Neuronal stem cell (in vitro differentiated cells): ENCODE measurements at places on chromosomes 16 and 17.
A peak's percentile ranks its signal among the peaks of the same experiment; 100 is the strongest.

GRCh38 chr16:19108409-19109287 is 5.1 kb upstream of the ITPRIPL2 start:
- DNase-seq: no peak

GRCh38 chr16:67770346-67770991 is 35.9 kb downstream of the RANBP10 start:
- DNase-seq: no peak

DNA sequence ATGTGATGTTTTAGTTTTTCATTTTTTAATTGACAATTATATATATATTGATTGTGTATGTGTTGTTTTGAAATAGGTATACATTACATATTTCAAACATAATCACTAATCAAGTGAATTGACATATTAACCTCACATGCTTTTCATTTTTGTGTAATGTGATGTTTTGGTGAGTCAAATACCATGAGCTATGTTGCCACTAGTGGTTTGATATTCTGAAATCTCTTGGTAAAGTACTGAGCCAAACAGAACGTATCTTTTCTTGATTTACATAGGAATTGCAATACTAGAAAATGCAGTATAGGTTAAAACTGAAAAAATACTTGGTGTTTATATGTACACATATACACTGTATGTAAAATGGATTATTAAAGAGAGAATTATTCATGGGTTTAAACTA is 65.2 kb upstream of the SIAH1 start:
- DNase-seq: no peak

DNA sequence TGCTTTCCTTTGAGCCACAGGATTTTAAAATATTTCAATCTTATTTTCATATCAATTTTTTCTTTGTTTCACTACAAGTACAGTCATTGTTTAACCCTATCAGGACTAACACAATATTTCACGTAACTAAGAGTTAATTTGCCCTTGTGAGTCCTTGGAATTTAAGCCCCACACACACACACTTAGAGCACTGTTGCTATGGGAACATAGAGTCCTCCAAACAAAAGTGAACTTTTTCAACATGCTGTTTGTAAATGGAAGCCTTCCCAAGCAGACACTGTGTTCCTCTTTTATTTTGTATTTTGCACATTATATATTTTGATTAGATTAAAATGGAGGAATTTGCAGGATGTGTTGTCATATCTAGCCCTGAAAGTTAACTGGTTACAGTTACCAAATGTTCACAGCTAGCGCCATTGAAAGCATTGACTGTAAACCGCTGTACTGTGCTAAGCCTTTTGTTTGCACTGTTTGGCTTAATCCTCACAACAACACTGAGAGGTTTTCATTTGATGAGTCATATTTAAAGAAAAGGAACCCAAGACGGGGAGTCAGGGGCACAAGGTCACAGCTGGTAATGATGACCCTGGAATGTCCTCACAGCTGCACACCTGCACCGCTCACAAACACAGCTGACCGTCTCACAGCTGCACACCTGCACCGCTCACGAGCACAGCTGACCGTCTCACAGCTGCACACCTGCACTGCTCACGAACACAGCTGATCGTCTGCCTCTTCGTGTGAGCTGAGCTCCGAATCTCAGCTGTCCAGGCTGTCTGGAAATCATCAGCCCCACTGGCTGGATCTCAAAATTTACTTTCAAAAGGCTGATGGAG is 6.3 kb downstream of the HSBP1 start:
- peak; percentile 50 for DNase-seq

- no peak for DNase-seq
Measured at GRCh38 chr16:67456391-67457081, 24.4 kb downstream of the ATP6V0D1 start.

DNA sequence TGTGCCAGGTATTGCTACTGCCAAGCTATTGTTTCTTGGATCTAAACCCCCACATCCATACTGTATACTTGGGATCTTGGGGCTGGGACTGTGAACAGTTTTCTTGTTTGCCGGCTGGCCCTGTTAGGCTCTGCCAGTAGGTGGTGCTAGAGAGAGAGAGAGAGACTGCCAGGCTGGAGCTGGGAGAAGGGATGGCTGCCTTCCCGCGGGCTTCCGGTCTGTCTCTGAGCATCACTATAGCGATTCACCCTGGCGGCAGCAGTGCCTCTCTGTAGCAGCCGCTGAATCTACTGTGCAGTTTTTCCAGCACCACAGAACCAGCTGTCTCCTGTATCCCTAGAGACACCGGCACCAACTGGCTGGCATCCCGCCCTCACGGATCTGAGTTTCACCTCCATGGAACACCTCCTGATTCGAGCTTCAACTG is 201.2 kb downstream of the UTP18 start:
- peak; percentile 35 for DNase-seq

GRCh38 chr17:18231164-18231563 is 5.7 kb downstream of the LLGL1 start:
- DNase-seq: peak; percentile 64

DNA sequence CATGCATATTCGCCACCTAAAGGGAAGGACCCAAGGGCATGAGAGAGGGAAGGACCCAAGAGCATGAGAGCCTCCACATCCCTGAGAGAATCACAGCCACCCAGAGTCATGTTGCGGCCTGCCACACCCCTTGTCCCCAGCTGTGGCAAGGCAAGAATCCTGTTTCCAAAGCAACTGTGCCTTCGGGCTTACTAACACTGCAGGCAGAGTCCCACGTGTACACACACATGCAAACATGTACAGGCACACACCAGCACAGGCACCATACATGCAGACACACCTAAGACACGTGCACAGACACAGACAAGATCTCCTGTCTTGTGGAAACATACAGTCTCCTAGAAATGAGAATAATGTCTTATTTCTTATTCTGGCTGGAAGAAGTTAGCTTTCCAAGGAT is 92.4 kb upstream of the CDYL2 start:
- no peak for DNase-seq
